ENCODE measurements at places on chromosomes 16 and 17. TPM values are rescaled to one million over a fixed set of nuclear protein-coding genes. Genes with fewer than 3 reads are reported as not detected.

DNA sequence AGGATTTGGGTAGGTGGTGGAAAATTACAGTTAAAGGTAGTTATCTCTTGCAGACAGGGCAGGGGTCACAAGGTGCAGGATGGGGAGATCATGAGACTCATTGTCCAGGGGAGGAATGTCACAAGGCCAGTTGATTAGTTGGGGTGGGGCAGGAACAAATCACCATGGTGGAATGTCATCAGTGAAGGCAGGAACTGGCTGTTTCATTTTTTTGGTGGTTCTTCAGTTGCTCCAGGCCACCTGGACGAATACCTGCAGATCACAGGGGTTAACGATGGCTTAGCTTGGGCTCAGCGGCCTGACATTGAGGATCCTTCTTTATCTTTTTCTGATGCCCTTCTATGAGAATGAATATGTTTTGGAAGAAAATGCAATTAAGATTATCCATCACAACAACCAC lies 87.1 kb downstream of the KPNA2 start:
- no peak for DNase-seq

GRCh38 chr16:17162560-17162959 lies 308.2 kb downstream of the XYLT1 start:
- no peak for DNase-seq

DLX4 gene
- total RNA-seq = not detected

DNA sequence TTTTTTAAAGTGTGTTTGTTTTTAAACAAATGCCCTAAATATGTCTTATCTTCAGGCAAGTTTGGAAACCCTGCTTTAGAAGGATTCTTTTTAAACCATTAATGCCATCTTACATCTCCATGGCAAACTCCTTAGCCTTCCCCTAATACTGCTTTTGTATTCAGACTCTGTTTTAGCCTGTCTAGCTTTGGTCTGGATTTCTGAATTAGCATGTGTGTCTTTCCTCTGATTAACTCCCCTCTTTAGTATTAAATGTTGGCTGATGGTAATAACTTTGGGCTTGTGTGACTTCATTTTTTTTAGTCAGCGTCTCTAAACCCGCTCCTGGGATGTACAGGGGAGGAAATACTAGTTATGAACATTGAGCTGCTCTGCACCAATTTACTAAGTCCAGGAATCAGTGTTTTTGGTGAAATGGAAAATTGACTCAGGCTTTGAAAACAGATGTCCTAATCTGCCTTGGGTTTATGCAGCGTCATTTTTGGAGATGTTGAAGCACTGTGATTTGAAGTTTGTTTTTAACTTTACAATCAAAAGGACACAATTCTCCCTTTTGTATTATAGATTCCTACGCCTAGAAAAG lies 22.2 kb downstream of the WIPF2 start:
- no peak for DNase-seq

DNA sequence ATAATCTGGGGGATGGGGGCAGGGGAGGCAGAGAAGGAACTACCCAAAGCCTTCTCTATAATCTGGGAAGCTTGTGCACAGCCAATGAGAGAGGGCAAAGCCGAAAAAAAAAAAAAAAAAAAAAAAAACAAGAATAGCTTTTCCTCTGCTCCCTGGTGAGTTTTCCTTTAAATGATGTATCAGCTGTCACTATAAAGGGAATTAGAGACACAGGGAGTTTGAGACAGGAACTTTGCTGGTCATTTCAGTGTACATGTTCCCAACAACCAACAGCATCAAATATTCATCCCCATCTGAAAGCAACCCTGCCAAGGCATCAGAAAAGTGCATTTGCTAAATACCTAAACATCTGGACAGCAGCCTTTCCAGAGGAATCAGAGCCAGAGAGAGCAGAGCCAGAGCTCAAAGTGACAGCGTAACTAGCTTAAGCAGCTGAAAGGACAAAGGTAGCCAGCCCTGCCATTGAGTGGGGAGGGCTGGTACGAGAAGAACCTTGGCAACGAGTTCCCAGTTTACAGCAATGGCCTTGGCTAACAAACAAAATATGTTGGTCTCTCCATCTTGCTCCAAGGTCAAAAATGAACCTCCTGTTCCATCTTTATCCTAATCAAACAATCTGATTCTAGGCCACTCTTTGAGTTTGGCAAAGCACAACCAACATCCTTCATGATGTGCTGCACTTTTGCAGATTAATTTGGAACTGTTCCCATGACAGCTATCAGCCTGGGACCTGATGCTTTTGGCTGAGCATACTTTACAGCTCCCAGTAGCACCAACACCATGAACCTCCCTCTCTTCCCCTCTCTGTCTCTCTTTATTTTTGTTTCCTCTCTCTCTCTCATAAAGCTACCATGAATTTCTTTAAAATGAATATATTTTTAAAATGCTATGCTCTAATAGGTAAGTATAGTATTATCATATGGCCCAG lies 143.7 kb upstream of the GNAO1 start:
- DNase-seq = no peak

GRCh38 chr16:69610356-69610755 lies 44.6 kb downstream of the NFAT5 start:
- no peak for DNase-seq

FOXN1 gene
- total RNA-seq = not detected

DNA sequence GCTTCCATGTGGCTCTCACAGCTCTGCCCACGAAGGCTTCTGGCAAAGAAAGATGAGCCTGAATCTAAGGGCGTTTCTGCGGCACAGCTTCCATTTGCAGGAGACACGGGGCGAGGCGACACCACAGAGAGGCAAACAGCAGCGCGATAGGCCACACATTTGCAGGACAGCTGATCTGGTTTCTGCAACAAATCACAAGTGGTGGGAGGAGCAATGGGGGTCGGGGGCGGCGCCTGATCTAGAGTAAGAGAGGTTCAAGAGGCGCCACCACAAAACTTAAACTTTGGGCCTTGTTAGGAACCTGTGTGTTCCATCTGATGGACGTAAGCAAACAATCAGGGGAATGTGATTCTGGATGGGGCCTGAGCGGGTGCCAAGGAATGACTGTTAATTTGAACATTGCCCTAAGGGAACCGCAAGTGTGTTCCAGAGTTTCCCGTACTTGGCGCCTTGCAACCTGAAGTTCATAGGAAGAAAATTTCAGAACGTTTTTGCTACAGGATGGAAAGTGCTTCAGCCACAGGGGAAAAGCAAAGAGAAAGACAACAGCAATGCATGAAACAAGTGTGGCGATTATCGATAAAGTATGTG lies 18.9 kb upstream of the ENPP7 start:
- DNase-seq = no peak

- peak; percentile 20 for DNase-seq
Measured at GRCh38 chr17:6548578-6549330, 7.6 kb downstream of the PITPNM3 start.

- no peak for DNase-seq
Measured at GRCh38 chr17:51479303-51479702, 219.0 kb downstream of the UTP18 start.

GRCh38 chr16:17448640-17449638 lies 21.8 kb downstream of the XYLT1 start:
- peak; percentile 18 for DNase-seq

DNA sequence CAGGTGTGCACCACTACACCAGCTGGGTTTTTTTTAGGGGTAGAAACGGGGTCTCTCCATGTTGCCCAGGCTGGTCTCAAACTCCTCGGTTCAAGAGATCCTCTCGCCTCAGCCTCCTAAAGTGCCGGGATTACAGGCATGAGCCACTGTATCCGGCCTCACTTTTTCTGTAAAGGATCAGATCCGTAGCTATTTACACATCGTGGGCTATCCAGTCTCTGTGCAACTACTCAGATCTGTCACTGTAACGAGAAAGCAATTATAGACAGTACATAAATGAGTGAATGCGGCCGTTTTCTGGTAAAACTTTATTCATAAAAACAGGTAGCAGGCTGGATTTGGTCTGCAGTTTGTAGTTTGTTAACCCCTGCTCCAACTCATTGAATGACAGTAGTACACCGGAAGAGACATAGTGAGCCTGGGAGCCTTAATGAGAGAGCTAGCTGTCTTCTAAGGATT lies 44.5 kb downstream of the VMP1 start:
- DNase-seq = no peak

DNA sequence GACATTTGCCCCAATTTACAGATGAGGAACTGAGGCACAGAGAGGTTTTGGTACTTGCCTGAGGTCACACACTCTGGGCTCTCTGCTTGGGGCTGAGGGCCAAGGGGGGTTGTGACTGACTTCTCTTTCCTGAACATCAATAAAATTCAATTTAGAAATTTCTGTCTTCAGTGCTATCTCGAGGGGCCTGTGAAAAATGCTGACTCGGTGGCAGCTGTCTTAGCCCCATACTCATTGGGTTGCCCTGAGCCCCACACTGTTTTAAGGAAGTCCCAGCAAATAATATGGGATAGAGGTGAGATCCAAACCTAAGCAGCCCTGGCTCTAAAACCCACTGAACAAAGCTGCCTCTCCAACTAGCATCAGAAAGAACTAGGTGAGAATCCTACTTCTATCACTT lies 7.0 kb upstream of the BRCA1 start:
- DNase-seq = no peak

DNA sequence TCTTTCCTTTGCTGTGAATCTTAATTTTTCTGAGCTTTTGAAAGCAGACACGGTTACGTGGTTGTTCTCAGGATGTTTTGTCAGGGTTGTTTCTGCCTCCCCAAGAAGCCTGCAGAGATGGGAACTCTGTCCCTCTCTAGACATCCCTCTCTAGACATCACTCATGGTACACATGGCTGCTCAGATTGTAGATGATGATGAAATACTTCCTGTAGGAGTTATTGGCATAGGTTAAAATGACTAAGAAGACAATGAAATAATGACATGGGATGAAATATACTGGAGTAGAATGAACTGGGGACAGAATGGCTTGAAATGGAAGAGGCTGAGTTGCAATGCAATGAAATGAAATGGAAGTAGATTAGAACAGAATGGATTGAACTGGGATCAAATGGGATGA lies 253.4 kb downstream of the SHISA9 start:
- no peak for DNase-seq

- no peak for DNase-seq
Measured at GRCh38 chr16:88008840-88009239, 57.6 kb downstream of the BANP start.

NPIPB8 gene
- 2.1 TPM for total RNA-seq

GRCh38 chr16:2096853-2097595 lies 38.7 kb downstream of the PKD1 start:
- no peak for DNase-seq

- DNase-seq = no peak
Measured at GRCh38 chr17:63780507-63780906, 6.5 kb downstream of the DDX42 start.

- DNase-seq = no peak
Measured at GRCh38 chr16:82149536-82149935, 20.5 kb downstream of the MPHOSPH6 start.

DNA sequence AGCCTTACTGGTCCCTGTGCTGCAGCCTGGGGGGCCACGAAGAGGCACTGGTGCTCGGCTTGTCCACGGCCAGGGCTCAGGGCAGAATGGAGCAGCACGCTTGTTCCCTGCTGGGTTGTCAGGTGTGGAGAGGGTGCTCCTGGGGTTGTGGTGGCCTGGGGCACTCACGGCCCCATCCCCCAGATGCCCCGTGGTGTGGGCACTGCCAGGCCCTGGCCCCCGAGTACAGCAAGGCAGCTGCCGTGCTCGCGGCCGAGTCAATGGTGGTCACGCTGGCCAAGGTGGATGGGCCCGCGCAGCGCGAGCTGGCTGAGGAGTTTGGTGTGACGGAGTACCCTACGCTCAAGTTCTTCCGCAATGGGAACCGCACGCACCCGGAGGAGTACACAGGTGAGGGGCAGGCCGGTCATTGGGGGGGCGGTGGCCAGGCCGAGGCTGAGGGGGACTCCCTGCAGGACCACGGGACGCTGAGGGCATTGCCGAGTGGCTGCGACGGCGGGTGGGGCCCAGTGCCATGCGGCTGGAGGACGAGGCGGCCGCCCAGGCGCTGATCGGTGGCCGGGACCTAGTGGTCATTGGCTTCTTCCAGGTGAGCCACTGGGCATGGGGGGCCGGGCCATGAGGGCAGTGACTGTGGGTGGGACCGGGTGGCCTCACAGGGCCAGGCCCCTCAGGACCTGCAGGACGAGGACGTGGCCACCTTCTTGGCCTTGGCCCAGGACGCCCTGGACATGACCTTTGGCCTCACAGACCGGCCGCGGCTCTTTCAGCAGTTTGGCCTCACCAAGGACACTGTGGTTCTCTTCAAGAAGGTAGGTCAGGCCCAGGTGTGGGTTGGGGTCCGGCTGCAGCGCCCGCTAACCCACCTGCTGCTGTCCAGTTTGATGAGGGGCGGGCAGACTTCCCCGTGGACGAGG lies 1.5 kb downstream of the PDIA2 start:
- no peak for DNase-seq

GLP2R gene
- not detected for total RNA-seq

GRCh38 chr16:89129378-89129777 lies 35.7 kb downstream of the ACSF3 start:
- no peak for DNase-seq

- peak; percentile 20 for DNase-seq
Measured at GRCh38 chr16:3431779-3432219, 11.5 kb downstream of the ZNF597 start.

NXN gene
- total RNA-seq = 0.48 TPM

TMC8 gene
- 196 TPM for total RNA-seq

DNA sequence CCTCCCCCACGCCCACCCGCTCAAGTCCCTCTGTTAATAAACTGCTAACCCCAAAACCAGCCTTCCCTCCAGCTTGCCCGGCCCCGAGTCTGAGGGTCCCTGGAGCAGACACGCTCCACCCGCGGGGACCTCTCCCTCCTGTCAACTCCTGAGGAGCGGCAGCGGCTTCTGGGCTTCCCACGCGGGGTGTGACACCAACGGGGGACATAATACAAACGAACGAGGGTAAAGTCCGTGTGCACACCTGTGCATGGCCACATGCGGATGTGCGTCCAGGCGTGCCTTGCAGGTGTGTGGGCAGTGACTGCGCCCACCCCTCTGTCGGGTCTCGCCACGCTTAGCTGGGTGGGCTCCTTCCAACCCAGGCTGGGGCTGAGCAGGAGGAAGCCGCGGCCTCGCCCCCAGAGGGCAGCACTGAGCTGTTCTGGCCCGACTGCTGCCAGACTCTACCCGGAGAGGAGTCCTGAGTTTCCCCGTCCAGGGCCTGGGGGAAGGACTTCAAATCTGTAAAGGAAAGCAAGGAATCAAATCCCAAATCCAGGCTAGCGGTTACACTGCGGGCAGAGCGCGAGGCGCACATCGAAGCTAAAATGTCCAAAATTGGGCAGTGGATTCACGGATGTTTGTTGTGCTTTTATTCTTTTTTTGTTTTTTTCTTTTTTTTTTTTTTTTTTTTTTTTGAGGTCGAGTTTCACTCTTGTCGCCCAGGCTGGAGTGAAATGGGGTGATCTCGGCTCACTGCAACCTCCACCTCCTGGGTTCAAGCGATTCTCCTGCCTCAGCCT lies 24.2 kb upstream of the KRT17 start:
- DNase-seq = peak; percentile 74

All from activated T-helper 2 cell treated with anti-CD3 and anti-CD28 coated beads, Interferon-gamma antibody, Interleukin-2, Interleukin-4, amounts not matched to agents 10 μg/mL and 5 μg/mL and 100 μg/mL, durations not matched to agents 14 hours and 24 hours and 36 hours (primary cell).